Common myeloid progenitor, CD34-positive (primary cell): ENCODE measurements at places on chromosomes 11 and 22.

DNA sequence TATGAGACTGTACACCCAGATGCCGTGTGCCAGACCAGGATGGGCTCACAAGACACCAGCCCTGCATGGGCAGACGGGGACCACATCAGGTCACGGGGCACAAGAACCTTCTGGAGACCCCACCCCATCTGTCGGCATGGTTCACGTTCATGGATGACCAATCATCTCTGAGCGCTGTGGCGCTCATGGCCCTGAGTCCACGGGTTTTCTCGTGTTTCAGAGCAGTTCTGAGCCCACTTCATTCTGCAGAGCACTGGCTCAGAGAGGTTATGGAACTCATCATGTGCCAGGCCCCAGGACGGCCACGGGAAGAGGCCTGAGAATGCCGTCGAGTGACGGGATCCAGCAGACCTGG, 63.0 kb upstream of the PPARA start:
- no peaks in the 10 kb centered on the region for H3K36me3 ChIP-seq
- H3K27me3 ChIP-seq, result no peaks in the 10 kb centered on the region
- DNase-seq, result no peak
- H3K4me1 ChIP-seq, result no peaks in the 10 kb centered on the region
- H3K27ac ChIP-seq, result no peak overlapping the region

- peaks cover 16% of the 10 kb centered on the region for H3K36me3 ChIP-seq
- no peak overlapping the region for H3K4me3 ChIP-seq
- H3K27me3 ChIP-seq, result no peaks in the 10 kb centered on the region
- peaks cover 22% of the 10 kb centered on the region for H3K4me1 ChIP-seq
Measured at GRCh38 chr11:66846671-66847091, 3.4 kb downstream of the RCE1 start.

DNA sequence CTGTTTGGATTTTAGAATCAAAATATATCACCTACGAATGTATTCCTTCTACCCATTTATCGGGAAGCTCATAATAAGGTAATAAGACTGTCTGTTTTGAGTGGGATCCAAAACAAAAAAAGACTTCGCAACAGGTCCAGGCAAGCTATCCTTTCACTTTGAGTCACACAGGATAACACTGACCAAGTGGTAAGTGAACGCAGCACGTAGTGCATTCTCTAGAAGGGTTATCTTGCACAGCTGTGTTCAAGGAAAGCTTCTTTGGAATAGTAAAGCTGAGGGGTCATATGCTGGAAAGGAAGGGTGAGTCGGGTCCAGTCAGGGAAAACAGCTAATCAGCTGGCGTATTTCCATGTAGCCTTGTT, 22.3 kb upstream of the NRGN start:
- H3K4me1 ChIP-seq, result peaks cover 55% of the 10 kb centered on the region
- peak overlapping the region; percentile 40 for H3K4me3 ChIP-seq
- H3K36me3 ChIP-seq, result no peaks in the 10 kb centered on the region
- no peak for DNase-seq
- H3K27me3 ChIP-seq, result peaks cover 8% of the 10 kb centered on the region

GRCh38 chr11:63907063-63907462, 9.9 kb downstream of the RCOR2 start:
- peaks cover 31% of the 10 kb centered on the region for H3K36me3 ChIP-seq
- no peaks in the 10 kb centered on the region for H3K27me3 ChIP-seq
- H3K4me3 ChIP-seq, result no peak overlapping the region
- no peaks in the 10 kb centered on the region for H3K4me1 ChIP-seq
- DNase-seq, result no peak

DNA sequence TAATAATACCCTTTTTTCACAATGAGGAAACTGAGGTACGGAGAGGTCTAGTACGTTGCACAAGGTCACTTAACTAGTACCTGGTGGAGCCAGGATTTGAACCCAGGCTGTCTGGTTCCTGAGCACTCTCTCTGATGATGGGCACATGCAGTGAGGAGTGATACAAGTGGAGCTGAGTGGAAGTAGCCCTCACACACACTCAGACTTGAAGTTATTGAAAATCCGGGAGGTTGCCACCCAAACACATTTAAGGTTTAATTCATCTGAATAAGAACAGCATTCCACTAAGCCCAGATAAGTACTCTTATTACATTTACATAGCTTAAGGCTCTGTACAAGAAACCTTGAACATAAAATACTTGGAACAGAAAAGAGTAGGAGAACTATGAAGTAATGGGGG, 4.8 kb downstream of the GRAP2 start:
- H3K36me3 ChIP-seq, result no peaks in the 10 kb centered on the region
- H3K27me3 ChIP-seq, result no peaks in the 10 kb centered on the region
- H3K4me3 ChIP-seq, result no peak overlapping the region

GRCh38 chr11:2223153-2223794, 47.1 kb downstream of the ASCL2 start:
- H3K36me3 ChIP-seq, result no peaks in the 10 kb centered on the region
- no peaks in the 10 kb centered on the region for H3K27me3 ChIP-seq
- DNase-seq, result no peak
- no peak overlapping the region for H3K27ac ChIP-seq
- H3K4me3 ChIP-seq, result no peak overlapping the region
- peaks cover 8% of the 10 kb centered on the region for H3K4me1 ChIP-seq

- DNase-seq, result no peak
- no peaks in the 10 kb centered on the region for H3K36me3 ChIP-seq
- no peaks in the 10 kb centered on the region for H3K27me3 ChIP-seq
- H3K4me3 ChIP-seq, result no peak overlapping the region
- H3K4me1 ChIP-seq, result no peaks in the 10 kb centered on the region
Measured at GRCh38 chr11:80086496-80087055, 645.7 kb upstream of the TENM4 start.

- no peak for DNase-seq
- no peak overlapping the region for H3K27ac ChIP-seq
- no peaks in the 10 kb centered on the region for H3K36me3 ChIP-seq
- no peaks in the 10 kb centered on the region for H3K4me1 ChIP-seq
- no peak overlapping the region for H3K4me3 ChIP-seq
Measured at GRCh38 chr11:1158681-1159487, 1.1 kb downstream of the MUC5AC start.

GRCh38 chr22:33785283-33785968, 134.8 kb downstream of the LARGE1 start:
- no peak overlapping the region for H3K4me3 ChIP-seq
- no peak for DNase-seq
- no peaks in the 10 kb centered on the region for H3K4me1 ChIP-seq
- H3K36me3 ChIP-seq, result no peaks in the 10 kb centered on the region

DNA sequence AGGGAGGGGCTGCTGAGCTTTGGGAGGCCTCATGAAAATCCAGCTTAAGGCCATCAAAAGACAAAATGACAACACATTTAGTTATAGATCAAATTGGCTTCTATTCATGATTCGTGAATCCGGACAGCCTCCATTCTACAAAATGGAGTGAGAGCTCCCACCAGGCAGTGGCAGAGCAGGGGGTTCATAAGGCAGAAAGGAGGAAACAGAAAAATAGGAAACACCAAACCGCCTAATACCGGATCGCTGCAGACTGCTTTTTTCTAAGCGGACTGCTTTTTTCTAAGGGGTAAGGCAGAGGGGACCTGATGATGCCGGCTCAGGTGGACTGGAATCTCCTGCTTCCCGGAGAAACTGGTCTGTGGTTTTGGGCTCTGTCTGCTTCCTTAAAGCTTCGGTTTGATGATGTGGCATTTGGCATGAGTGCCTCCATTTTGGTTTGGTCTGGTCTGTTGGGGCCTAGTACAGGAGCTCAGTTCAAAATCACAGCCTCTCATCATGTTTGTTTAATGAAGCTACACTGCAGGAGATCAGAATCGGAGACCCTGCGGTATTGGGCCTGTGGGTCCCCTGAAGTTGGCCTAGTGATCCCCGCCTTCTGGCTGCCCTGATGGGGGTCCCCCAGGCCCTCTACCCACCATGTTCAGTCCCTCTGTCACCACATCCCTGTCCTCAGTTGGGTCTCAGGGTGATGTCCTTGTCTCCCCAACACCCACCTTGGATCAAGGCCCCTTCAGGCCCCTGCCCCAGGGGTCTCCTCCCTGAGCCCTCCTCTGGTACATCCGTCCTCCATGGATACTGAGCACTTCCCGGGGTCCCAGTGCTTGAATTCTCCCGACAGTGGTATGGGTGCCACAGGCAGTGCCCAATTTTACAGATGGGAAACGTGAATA, 1.2 kb downstream of the ALDH3B1 start:
- H3K27me3 ChIP-seq, result no peaks in the 10 kb centered on the region
- H3K4me1 ChIP-seq, result peaks cover 81% of the 10 kb centered on the region
- H3K27ac ChIP-seq, result no peak overlapping the region
- DNase-seq, result peak; percentile 71
- H3K4me3 ChIP-seq, result peak overlapping the region; percentile 54

GRCh38 chr11:123261345-123262106, 66.5 kb upstream of the CLMP start:
- no peaks in the 10 kb centered on the region for H3K36me3 ChIP-seq
- no peaks in the 10 kb centered on the region for H3K27me3 ChIP-seq
- no peak overlapping the region for H3K27ac ChIP-seq

DNA sequence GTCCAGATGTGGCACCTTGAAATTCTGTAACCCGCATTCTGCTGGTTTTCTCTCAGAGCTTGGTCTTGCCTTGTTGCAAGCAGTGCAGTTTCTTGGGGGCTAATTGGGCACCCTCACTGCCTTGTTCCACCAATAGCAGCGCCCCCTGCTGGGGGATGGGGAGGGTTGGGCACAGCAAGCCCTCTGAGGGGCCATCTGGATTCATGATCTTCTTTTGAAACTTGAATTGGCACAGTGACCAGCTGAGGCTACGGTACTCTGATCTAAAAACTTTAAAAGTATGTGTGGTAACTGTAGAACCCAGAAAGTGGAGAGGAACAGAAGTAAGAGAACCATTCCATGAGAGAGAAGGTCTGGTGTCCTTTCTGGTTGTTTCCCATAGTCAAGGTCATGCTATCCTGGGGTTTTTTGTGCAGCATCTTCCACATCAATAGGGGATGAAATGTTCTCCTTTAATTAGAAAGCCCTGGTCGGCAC, 64.2 kb downstream of the MED15 start:
- H3K27me3 ChIP-seq, result no peaks in the 10 kb centered on the region
- H3K4me1 ChIP-seq, result peaks cover 4% of the 10 kb centered on the region
- DNase-seq, result peak; percentile 44

- H3K27ac ChIP-seq, result no peak overlapping the region
- H3K27me3 ChIP-seq, result peaks cover 4% of the 10 kb centered on the region
- H3K4me1 ChIP-seq, result no peaks in the 10 kb centered on the region
- H3K36me3 ChIP-seq, result no peaks in the 10 kb centered on the region
- no peak for DNase-seq
Measured at GRCh38 chr11:102006835-102007566, 40.2 kb upstream of the CFAP300 start.

DNA sequence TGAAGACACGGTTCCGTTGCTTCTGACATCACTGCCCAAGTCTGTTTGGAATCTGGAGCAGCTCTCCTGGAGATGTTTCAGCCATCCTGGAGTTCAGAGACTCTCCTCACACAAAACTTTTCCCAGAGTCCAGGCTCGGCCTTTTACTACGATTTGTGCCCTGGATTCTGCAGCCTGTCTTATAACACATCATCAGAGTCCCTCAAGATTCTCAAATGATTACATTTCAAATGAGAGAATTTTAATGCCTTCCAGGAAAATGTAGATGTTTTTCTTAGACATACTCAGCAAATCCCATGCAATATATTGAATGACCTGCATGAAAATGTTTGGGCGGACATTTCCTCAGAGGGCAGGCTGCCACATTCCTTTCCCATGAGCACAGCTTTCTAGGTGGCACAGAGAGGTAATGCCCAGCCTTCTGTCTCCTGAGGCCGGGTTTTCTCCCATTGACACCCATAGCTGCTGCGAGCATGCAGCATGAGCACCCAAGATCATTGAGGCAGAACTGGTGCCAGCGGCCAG, 129.1 kb downstream of the SNX19 start:
- H3K27me3 ChIP-seq, result no peaks in the 10 kb centered on the region
- H3K4me3 ChIP-seq, result no peak overlapping the region
- DNase-seq, result no peak
- H3K4me1 ChIP-seq, result no peaks in the 10 kb centered on the region
- no peak overlapping the region for H3K27ac ChIP-seq

GRCh38 chr11:72758690-72759389, 6.6 kb upstream of the ARAP1 start:
- DNase-seq, result peak; percentile 85
- H3K27me3 ChIP-seq, result no peaks in the 10 kb centered on the region
- no peak overlapping the region for H3K4me3 ChIP-seq

DNA sequence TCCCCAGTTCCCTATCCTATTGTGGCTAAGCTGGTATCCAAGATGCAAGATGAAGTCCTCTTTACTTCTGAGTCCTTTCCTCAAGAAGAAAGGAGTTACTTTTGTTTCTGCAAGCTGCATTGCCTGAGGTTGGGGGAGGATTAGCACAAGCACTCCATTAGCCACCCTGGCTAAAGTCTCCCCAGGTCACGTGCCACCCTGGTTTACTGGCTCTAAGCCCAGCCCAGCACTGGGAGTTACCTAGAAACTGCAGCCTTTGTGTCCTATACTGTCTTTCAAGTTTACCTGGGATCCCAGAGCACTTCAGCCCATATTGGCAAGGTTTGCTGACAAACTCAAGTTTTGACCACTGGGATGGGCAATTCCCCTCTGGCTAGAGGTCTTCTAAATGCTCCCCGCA, 78.4 kb upstream of the DBX1 start:
- H3K27ac ChIP-seq, result no peak overlapping the region
- no peaks in the 10 kb centered on the region for H3K36me3 ChIP-seq
- no peak for DNase-seq
- no peak overlapping the region for H3K4me3 ChIP-seq
- no peaks in the 10 kb centered on the region for H3K4me1 ChIP-seq

- no peak for DNase-seq
- no peaks in the 10 kb centered on the region for H3K27me3 ChIP-seq
- H3K4me1 ChIP-seq, result no peaks in the 10 kb centered on the region
- peaks cover 34% of the 10 kb centered on the region for H3K36me3 ChIP-seq
- H3K4me3 ChIP-seq, result no peak overlapping the region
Measured at GRCh38 chr11:44116234-44116830, 20.9 kb downstream of the EXT2 start.

- H3K27me3 ChIP-seq, result no peaks in the 10 kb centered on the region
- H3K4me3 ChIP-seq, result no peak overlapping the region
- no peak overlapping the region for H3K27ac ChIP-seq
- peaks cover 3% of the 10 kb centered on the region for H3K36me3 ChIP-seq
Measured at GRCh38 chr11:11871991-11872401, 30.2 kb downstream of the USP47 start.

DNA sequence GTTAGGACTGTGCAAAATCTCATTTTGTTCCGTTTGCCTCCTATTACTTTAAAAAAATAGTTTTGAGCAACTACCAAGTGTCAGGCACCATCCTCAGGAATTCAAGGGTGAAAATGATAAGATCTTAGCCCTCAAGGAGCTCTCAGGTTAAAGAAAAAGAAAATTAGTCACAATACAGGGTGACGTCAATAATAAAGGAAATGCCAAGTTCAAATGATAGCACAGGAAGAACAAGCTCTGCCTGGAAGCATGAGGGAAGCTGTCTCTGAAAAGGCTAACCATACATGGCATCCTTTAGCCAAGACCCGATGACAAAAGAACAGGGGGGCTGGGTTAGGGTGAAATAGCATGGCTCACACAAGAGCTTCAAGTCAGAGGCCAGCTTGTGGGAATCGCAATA, 11.1 kb upstream of the MPZL2 start:
- no peak for DNase-seq
- H3K27me3 ChIP-seq, result no peaks in the 10 kb centered on the region
- H3K4me3 ChIP-seq, result no peak overlapping the region
- H3K27ac ChIP-seq, result no peak overlapping the region
- no peaks in the 10 kb centered on the region for H3K4me1 ChIP-seq
- H3K36me3 ChIP-seq, result no peaks in the 10 kb centered on the region
